Activated CD8-positive, alpha-beta T cell treated with anti-CD3 and anti-CD28 coated beads for 36 hours (primary cell): ENCODE measurements at places on chromosomes 13 and 19. TPM values are rescaled to one million over a fixed set of nuclear protein-coding genes. Genes with fewer than 3 reads are reported as not detected.

DNA sequence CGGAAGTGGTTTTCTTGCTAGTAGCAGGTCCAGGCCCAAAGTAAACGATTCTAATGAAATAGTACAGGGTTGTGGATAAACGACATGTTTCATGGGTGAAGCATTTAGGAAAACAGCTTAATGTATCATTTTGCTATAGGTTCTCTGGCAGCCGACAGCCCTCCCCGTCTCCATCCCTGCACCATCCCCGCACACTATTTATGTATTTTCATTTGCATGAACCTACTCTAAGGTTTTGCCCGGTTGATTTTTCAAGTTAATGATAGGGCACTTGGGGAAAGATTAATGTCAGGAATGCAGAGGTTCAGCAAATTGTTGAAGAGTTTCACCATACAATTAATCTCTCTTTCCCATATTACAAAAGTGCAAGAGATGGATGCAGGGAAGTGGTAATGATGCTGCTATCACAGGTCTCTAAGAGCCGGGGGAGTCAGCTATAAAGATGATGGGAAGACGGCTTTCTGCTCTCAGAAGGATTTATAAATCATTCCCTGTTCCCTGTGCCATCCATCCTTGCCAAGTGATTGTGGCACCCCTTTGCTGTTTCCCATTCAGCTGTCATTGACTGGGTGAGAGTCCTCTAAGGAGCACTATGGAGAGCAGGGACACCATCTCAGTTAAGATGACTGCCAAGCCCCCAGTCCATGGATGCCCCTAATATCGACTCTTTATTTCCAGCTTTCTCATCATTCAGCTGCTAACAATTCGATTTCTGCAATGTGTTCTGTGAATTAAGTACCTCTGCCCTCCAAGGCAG, 186.3 kb downstream of the IRS2 start:
- DNase-seq: no peak

DNA sequence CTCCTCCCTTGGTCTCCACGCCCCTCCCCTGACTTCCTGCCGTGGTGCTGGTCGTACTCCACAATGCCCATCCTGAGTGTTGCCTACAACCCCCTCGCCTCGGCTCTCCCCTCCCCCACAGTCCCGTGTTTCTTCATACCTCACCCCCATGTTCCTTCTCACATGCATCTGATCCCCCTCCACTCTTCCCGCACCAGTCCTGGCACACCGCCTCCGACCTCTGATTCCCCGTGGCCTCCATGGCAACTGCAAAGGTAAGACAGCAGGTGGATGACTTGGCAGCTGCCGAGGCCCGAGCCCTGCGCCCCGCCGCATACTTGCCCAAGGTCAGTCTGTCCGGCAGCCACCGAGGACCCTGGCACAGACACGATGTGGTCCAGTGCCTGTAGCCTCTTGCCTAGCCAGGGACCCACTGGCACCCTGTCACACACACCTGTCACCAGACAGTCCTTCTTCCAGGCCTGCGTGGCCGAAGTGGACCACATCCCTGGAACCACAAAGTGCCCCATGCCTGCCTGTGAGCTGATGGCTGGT, 16.1 kb upstream of the SDHAF1 start:
- no peak for DNase-seq

Gene NLRP9
- total RNA-seq: not detected

Gene DKKL1
- not detected for total RNA-seq

GRCh38 chr19:47443331-47443730, 24.0 kb upstream of the MEIS3 start:
- no peak for DNase-seq

GRCh38 chr13:101267656-101268055, 148.7 kb downstream of the NALCN start:
- no peak for DNase-seq

Gene ZNF577
- total RNA-seq: 5.7 TPM

Gene ZNF317
- total RNA-seq: 41.4 TPM

Gene ZNF555
- 2.1 TPM for total RNA-seq

Gene STOML3
- total RNA-seq: not detected
